ENCODE measurements at places on chromosomes 3 and 15.

DNA sequence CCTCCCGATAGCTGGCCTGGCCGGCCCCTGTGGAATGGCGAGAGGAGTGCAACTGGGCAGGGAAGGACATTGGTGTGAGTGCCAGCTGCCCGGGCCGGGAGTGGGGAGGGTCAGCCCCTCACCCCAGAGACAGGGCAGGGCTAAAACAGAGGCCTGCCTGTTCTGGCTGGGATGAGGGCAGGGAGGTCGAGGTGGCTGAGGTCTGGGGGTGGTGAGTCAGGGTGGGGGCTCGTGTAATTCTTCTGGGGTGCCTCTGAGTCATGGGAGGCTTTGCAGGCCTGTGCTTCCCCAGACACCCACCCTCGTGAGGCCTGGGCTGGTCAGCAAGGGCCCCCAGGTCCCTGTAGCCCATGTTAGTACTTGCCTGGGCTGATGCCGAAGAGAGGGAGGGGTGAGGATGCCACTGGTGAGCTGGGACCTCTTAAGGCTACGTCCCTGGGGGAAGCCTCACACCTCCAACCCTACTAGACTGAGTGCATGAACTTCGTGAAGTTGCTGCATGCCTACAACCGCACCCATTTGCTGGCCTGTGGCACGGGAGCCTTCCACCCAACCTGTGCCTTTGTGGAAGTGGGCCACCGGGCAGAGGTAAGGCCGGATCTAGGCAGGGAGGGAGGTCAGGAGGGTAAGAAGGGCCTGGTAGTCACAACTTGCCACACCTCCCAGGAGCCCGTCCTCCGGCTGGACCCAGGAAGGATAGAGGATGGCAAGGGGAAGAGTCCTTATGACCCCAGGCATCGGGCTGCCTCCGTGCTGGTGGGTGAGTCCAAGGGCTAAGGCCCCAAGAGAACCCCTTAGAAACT is 1.7 kb downstream of the SEMA3B start:
- no peak for DNase-seq

GRCh38 chr3:151837057-151837456 is 23.1 kb downstream of the AADAC start:
- DNase-seq: no peak

DNA sequence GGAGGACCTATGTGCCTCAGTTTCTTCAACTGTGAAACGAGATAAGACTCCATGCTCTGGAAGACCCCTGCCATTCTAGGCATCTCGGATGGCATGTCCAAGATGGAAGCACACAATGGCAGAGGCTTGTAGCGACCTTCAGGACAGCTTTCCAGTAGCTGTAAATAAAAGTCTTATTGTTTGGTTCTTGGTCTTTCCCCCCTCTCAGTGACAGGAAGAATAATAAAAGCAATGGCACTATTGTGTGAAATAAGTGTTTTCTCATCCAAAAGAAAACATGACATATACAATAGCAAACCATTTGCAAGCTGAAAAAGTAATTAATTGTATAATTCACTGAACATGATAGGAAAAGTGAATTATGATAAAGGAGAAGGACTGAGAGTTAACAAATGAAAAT is 32.5 kb upstream of the CD47 start:
- no peak for DNase-seq

DNA sequence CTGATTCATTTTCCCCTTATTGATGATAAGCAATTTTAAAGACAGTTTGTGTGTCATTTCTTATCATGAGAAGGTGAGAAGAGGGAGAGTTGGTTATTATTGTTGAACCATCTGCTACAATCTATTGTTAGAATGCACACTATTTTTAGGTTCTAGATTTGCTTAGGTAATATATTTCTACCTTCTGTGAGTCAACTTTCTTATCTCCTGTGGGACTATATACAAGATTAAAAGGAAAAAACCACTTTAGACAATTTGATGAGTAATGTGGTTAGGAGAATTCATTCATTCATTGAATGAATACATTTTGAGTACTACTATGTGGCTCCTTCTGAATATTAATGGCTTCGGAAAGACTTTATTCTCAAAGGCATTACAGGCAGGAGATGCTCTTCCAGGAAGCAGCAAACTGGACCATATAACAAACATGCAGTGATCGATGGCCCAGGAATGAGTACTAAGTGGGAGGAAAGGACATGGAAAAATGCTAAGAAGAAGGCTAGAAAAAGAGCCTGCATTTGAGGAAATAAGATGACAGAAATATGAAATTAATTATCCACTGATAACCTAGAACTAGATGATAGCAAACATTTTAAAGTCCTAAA is 22.4 kb downstream of the SPTSSB start:
- no peak for DNase-seq

DNA sequence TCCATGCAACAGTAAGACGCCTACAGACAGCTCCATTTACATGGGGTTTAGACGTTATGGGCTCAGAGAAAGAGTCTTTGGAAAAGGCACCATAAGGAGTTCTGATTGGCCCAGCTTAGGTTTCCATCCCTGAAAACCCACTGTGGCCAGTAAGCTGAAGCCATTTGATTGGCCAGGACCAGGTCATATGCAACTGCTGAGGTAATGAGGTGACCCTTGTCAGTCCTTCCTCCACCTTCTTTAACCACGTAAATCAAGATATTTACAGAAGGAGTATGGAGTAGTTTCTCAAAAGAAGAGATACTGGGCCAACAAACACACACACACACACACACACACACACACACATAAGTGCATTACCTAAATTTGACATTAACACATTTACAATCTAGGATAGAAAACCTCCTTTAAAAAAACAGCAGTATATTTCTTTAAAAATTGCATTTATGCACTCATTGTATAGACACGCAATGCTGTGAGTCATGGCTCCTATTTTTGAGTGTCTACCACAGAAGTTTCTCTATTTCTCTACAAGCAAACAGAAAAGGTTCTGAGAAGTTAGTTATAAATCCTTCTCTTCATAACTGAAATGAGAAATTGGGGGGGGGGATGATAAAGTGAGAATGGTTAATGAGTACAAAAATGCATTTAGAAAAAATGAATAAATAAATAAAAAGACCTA is 16.3 kb upstream of the MB21D2 start:
- DNase-seq: no peak

GRCh38 chr3:118781232-118781631 is 253.4 kb downstream of the IGSF11 start:
- no peak for DNase-seq

DNA sequence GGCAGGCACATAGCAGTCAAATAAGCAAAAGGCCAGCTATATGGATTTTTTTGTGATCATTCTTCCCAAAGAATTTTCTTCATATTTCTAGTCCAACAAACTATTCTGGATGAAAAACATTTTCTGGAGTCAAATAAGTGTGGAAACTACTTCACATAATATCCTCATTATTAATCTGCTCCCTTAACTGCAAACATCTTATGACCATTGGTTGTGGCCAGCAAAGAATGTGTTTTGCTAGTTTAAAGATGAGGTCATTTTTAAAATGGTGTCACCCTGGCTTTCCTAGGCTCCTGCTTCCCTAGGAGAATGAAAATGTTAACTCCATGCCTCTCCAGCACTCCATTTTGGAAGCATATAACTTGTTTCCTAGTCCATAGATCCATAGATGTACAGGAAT is 118.8 kb downstream of the SST start:
- DNase-seq: no peak

DNA sequence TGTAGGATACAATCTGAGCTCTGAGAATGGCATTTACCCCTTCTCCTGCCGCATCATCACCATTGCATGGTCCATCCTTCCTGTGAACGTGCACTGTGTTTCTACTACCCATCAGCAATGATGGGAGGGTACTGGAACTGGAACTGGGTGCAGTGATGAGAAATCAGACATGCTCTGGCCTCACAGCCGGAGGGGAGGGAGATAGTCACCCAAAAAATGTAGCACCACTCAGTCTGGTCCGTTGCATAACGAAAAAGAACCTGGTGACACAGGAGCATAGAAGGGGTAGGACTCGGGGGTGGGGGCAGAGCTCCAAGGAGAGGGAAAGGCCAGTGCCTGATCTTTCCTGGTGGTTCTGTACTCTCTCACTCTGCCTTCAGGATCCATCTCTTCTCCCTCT is 205.0 kb downstream of the RPLP1 start:
- no peak for DNase-seq

- DNase-seq: peak; percentile 49
Observed at GRCh38 chr3:157129803-157130466, 30.0 kb downstream of the CCNL1 start.

DNA sequence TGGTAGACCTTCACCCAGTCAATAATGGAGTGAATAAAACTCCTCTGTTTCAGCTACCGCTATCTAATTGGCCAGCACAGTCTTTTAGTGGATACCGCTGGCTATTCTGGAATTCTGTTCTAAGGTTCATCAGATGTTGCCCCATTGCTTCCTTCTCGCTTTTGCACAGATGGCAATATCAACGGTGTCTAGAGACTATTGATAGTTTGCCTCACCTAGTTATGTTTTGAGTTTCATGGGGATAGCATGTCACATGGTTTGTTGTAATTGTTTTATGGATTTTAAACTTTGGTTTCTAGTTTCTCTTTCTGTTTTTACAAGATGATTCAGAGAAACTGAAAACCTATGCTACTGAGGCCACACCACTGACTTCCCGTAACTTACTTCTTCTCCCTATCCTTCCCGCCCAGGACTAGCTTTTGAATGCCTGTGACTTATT is 2.0 kb downstream of the XRN1 start:
- DNase-seq: peak; percentile 38

DNA sequence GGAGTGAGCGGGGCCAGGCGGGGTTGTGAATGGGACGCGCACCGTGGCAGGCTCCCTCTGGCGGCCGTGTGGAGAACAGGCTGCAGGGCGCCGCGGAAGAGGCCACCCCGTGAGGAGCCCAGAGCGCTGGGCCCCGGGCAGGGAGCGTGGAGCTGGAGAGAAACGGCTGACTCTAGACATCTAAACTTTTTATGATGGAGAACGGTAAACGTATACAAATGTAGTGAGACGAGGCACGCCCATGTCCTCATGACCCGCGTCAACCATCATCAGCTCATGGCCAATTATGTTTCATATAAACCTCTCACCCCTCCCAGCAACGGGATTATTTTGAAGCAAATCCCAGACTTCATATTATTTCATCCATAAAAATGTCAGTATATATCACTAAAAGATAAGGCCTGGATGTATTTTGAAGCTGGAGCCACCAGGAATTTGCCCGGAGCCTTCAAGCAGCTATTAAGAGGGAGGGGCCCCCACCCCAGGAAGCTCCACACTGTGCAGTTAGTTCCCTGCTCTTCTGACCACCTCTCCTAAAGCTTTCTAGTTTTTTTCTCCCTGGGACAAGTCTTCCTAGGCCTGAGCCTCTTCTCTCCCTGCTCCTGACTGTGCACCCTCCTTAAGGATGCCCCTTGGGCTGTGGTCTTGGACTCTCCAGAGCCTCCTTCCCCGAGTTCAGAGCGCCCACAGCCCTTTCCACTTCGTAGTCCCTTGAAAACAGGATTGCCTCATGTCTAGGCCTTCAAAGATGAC is 149.5 kb downstream of the SMAD6 start:
- DNase-seq: peak; percentile 83

DNA sequence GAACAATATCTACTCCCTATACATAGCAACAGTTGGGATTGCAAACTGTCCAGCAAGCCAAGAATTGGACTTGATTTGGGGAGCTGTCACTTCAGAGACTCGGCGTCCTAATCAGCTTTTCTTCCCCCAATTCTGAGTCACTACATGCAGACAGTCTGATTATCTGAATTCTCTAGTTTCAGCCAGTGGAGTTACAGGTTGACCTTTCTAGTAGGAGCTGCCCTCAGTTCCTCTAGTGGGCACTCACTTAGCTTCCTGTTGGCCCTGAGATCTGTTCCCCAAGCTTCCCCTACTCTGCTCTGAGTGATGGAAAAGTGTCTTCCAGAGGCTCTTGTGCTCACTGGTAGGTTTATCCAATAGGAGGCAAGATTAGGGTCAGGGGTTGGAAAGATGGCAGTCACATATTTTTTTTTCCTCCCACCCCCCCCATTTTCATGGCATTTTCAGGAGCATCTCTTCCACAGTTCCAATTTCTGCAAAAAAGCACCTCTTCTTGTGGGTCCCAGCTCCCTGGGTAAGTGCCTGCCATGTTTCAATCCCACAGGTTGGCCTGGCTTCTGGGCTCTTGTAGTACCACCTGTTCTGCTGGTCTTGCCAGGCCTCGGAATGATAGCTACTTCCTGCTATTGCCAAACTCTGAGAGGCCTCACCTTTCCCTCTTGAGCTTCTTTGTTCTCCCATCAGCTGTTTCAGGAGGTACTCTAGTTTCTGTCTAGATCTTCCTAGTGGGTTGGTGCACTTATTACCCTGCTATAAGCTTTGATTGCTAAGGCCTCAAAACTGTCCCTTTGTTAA is 182.2 kb downstream of the RAP2B start:
- DNase-seq: no peak

DNA sequence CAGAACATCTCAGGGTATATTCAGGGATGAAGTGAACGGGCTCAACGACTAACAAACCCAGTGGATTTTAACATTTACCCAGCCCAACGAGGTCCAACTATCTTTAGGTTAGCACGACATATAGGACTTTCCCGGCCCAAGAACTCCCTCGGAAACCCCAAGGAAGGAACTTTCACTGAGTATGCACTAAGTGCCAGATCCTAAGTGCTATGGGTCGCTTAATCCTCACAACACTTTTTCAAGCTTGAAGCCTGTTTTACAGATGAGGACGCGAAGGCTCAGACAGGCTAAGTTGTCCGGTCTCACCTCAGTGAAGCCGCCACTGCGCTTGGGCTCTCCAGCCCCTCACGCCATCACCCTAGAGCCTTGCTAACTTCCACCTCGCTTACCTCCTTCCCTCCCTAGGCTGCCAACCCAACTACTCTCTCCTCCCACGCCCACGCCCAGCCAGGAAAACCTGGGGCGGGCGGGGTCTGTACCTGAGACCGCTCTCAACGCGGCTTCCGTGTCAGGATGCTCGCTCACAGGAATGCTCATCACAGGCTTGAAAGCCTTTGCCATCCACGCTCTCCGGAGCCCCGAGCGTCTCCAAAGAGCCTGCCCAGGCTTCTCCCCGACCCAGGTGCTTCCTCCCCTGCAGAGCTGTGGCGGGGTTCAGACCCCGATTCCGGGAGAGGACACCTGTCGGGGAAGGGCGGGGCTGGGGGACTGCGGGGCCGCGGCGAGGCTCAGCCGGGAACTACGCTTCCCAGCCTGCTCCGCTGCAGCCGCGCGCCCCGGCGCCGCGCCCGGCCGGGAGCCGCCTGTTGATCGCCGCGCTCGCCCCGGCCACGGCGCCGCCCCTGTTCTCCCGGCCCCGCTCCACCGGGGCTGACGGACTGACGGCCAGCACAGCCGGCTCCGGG is at the start of gene TMOD2:
Gene TMOD2 (plus strand): TSS at position 806 of the 905 bp plus-strand sequence. CDS start 14,845 bp downstream, outside the sequence.
- peak; percentile 63 for DNase-seq

GRCh38 chr3:113532698-113533533 is 561 bp downstream of the SIDT1 start:
- DNase-seq: peak; percentile 56

DNA sequence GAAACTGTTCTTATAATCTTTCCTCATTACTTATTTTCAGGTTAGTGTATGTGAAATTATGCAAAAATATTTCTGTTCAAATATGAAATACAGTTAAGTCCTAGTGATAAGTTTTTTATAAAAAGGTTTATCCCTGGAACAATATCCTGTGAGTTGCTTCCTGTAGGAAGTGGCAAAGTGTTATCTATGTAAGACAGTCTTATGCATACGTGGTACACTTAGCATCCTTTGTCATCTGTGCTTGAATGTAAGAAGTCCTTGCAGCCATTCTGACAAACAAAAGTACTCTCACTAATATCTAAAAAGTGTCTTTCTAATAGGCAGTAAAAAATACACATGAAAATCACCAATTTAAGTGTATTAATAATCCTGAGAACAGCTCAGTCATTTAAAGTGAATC is 372.5 kb upstream of the BCHE start:
- no peak for DNase-seq

- no peak for DNase-seq
Observed at GRCh38 chr3:15220661-15221060, 14.6 kb downstream of the CAPN7 start.

- DNase-seq: no peak
Observed at GRCh38 chr15:81295486-81296121, 28.3 kb downstream of the STARD5 start.

All from activated CD4-positive, alpha-beta T cell treated with anti-CD3 and anti-CD28 coated beads, Interleukin-2, amount 50 U/mL, for 48 hours (primary cell).